Stimulated activated CD8-positive, alpha-beta memory T cell treated with anti-CD3 and anti-CD28 coated beads, Interleukin-15, amount 100 ng/mL, for 48 hours (primary cell): ENCODE measurements at places on chromosomes 3 and 15.

DNA sequence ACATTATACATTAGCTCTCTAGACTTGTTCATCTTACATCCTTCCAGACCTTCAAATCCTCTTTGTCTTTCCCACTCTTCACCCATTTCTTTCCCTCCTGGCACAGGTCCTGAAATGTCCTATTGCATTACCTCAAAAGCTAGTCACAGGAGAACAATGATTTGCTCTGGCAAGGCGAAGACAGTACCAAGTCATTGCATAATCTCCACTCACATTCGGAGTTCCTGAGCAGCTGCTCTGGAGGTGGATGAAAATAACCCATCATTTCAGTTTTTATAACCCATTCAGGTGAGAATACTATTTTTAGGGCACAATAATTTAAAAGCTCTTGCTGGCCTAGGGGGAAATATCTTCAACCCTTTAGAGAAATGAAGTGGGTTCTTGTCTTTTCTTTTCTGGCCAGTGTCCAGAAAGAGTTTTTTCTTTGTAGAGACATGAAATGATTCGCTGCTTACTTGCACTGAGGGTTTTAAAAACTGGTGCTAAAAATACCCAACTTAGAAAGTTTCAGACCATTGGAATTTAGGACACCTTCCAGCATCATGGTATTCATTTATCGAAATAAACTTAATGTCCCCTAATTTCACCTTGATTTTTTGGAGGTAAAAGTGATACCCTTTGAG is 23.4 kb upstream of the DYNC1LI1 start:
- no peak for DNase-seq

- no peak for DNase-seq
Measured at GRCh38 chr3:180073561-180073960, 36.8 kb upstream of the PEX5L start.

DNA sequence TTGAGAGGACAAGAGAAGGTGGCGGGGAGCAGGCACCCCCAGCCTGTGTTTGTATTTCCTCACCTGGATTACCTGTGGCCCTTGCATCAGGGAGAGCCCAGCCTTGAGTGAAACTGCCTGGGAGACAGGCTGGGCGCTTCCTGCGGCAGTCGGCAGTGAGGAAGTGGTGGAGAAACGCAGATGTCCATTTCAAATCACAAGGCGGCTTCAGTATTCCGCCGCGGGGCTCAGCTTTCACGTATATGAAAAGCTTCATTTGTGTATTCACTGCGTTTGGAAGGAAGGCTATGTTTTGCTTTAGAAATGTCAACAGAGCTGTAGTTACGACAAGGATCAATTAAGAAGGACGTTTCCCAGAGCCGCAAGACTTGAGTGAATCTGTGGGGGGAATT is 167.4 kb upstream of the CTDSPL start:
- no peak for DNase-seq

DNA sequence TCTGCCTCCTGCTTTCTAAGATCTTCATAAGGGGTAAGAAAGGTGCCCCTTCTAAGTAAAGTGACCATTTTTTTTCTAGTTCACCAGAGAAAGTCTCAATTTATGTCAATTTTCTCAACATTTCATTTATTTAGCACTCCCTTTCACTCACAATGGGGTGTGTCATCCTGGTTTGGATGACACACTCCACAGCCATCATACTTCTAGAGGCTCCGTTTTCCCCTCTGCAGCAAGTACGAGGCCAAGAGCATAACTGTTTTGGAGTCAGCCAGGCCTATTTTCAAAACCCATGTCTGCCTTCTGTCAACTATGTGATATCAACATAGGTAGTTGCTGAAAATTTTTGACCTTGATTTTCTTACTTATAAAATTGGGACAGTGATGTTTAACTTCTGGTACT is 703.2 kb downstream of the NLGN1 start:
- no peak for DNase-seq

DNA sequence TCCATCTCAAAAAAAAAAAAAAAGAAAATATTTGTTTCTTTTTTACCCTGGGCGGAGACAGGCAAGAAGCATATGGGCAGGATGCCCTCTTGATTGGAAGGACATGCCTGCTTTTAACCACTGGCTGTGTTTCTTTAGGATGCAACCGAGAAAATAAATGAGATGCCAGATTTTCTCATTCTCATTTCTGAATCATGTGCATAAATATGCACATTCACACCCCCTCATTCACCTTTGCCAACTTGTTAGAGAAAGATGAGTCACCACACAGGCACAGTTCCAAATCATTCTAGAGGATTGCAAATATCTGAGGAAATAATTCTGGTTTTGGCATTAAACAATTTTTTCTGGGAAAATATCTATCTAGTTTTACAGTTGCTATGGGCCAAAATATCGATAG is 3.3 kb downstream of the LIPH start:
- DNase-seq = no peak

DNA sequence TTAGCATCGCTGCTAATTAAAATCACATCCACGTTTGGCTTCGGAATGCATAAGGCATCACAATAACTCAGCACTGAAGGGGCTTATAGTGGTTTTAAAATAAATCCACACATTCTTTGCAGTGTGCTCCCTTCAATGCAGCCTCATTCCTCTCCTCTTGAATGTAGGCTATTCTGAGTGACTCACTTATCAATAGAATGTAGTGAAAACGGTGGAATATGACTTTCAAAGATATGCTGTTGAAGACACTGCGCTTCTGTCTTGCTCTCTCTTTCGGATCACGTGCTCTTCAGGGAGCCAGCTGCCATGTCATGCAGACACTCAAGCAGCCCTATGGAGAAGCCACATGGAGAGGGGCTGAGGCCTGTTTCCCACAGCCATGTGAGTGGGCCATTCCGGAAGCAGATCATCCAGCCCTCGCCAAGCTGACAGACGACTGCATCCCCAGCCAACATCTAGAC is 87.4 kb downstream of the CRYGS start:
- no peak for DNase-seq
